Cardiac atrium fibroblast (primary cell): ENCODE measurements at places on chromosomes 2 and 18. TPM values are rescaled to one million over a fixed set of nuclear protein-coding genes. Genes with fewer than 3 reads are reported as not detected.

Gene AMER3
- not detected in 2 replicates for total RNA-seq

Gene ERMN
- not detected in 2 replicates for total RNA-seq

Gene ACVR1C
- total RNA-seq = not detected in 2 replicates

Gene SGO2
- total RNA-seq = 4.5 and 18.6 TPM in 2 replicates

Gene SAG
- not detected in 2 replicates for total RNA-seq

Gene TLX2
- total RNA-seq = not detected in 2 replicates

Gene RTP5
- not detected in 2 replicates for total RNA-seq

Gene MARCHF4
- 2.6 and 4.7 TPM in 2 replicates for total RNA-seq

Gene ATP9B
- 14.6 and 15.3 TPM in 2 replicates for total RNA-seq

Gene SRSF7
- total RNA-seq = 68.7 and 94.6 TPM in 2 replicates

Gene GLI2
- total RNA-seq = 4.7 and 6.6 TPM in 2 replicates

Gene DUSP28
- 2.8 and 2.9 TPM in 2 replicates for total RNA-seq

Gene INHA
- total RNA-seq = not detected in 2 replicates

Gene EFHD1
- total RNA-seq = 0.18 and 2.1 TPM in 2 replicates

Gene TXNL1
- 42.8 and 72.7 TPM in 2 replicates for total RNA-seq

Gene TRABD2A
- 1.1 and 2.2 TPM in 2 replicates for total RNA-seq

Gene CYRIA
- 1.8 and 2.9 TPM in 2 replicates for total RNA-seq

Gene NYAP2
- not detected in 2 replicates for total RNA-seq

Gene DTNA
- 0.54 and 2.4 TPM in 2 replicates for total RNA-seq

Gene TSGA10
- 0.16 and 0.18 TPM in 2 replicates for total RNA-seq

Gene TTC31
- total RNA-seq = 16.8 and 20.0 TPM in 2 replicates

Gene PCARE
- not detected in 2 replicates for total RNA-seq

Gene CDH19
- total RNA-seq = 8.1 and 14.4 TPM in 2 replicates

Gene ATP6V1B1
- total RNA-seq = 1.1 and 2.2 TPM in 2 replicates

Gene MAPK4
- 0.16 TPM in 1 of 2 replicates, not detected in the other for total RNA-seq

Gene LYPD1
- 0.72 and 1.1 TPM in 2 replicates for total RNA-seq

Gene COLEC12
- 96.6 and 104 TPM in 2 replicates for total RNA-seq

Gene KANSL1L
- total RNA-seq = 4.3 and 5.5 TPM in 2 replicates

Gene SP3
- 44.1 and 60.1 TPM in 2 replicates for total RNA-seq

Gene GREB1
- total RNA-seq = 0.18 and 1.3 TPM in 2 replicates

Gene AGXT
- not detected in 2 replicates for total RNA-seq

Gene CXCR1
- not detected in 2 replicates for total RNA-seq

Gene REEP1
- total RNA-seq = not detected in 2 replicates

Gene TEX44
- not detected in 2 replicates for total RNA-seq
